ENCODE measurements at places on chromosomes 6 and 20. TPM values are rescaled to one million over a fixed set of nuclear protein-coding genes. Genes with fewer than 3 reads are reported as not detected.

The SLC16A10 gene
- total RNA-seq = 35.6 TPM

The CTCFL gene
- total RNA-seq = not detected

The CFB gene
- 1.6 TPM for total RNA-seq

The MYB gene
- 7.4 TPM for total RNA-seq

The BTNL2 gene
- total RNA-seq = not detected

The ULBP3 gene
- total RNA-seq = not detected

Data from lower leg skin (tissue), 4 donors.